ENCODE measurements at places on chromosomes 1 and 21.

DNA sequence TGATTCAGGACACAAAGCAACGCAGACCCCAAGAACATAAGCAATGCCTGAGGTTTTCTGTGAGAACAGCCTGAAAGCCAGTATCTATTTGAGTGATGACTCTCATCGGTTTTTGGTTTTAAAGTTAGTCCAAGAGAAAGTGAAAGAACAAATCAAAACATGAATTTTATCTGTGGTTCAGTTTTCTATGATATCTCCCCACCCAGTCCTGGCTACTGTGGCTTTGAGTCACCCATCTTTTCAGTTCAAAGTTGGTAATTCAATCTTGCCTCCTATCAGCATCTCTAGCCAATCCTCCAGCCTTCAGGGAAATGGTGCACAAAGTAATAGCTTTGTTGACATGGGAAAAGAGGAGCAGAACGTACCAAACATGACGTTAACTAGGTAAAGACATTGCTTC lies 40.5 kb upstream of the KRTAP19-8 start:
- DNase-seq = no peak

DNA sequence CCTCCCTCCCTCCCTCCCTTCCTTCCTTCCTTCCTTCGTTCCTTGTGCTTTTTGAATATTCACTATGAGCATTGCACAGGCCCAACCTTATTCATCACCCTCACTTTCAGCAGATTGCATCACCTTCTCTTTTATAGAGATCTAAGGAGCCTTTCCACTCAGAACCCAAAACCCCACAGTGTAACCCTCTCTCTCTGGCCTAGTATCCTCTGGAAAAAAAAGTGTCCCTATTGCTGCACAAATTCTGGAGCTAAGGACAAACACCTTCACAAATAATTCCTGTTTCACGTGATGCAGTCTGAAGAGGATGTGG lies 25.6 kb downstream of the OR10J5 start:
- DNase-seq = no peak

DNA sequence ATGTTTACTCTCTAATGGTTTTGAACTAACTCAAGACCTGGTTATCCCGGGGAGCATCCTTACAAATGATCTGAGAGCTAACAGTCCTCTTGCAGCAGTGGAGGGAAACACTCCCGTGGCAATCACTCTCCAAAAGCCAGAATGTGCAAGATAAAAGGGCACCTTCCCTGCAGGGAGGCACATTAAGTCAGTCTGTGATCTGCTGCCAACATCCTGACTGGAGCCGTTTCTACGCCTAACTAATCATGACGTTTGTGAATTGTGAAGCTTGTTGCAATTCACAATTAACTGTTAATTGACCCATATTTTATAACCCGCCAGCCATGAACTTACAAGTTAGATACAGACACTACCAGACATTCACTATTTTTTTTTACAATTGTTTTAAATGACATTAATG lies 52.1 kb upstream of the LGALS8 start:
- DNase-seq = no peak

GRCh38 chr1:204503913-204504519 lies 9.4 kb upstream of the PIK3C2B start:
- DNase-seq = no peak

Measured in head of caudate nucleus (tissue), 42 donors.